Effector CD8-positive, alpha-beta T cell (primary cell): ENCODE measurements at places on chromosomes 11 and 22.

DNA sequence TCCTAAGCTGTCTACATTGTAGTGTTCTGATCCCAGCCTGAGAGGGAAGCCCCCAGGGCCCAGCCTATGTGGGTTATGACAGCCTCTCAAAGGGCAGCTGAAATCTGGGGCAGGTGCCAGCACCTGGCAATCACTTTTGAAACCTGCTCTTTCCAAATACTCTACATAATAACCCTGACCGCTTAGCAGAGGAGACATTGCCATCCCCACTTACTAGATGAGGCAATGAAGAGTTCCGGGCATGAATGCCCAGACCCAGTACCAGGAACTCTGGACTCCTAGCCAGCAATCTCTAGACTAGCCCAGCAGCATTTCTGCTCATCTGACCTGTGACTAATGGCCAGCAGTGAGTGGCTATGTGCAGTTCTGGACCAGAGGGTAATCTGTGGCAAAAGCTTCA, 412.4 kb upstream of the CADM1 start:
- no peak for DNase-seq

- no peak for DNase-seq
These were observed 1.9 kb downstream of the RHBDD3 start for GRCh38 chr22:29265929-29266328.

GRCh38 chr11:1055990-1056771, 18.5 kb upstream of the MUC2 start:
- no peak for DNase-seq

- no peak for DNase-seq
These were observed 76.1 kb downstream of the SOX6 start for GRCh38 chr11:16280256-16280682.

DNA sequence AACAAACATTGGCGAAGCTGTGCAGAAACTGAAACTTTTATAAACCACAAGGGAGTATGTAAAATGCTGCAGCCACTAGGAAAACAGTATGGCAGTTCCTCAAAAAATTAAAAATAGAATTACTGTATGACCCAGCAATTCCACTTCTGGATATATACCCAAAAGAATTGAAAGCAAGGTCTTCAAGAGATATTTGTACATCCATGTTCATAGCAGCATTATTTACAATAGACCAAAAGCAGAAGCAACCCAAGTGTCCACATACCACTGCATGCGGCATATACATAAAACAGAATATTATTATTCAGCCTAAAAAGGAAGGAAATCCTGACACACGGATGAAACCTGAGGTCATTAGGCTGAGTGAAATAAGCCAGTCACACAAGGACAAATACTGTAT, 85.8 kb downstream of the RELT start:
- DNase-seq: no peak

GRCh38 chr11:113771964-113772363, 1.5 kb downstream of the ZW10 start:
- DNase-seq: no peak

- DNase-seq: no peak
These were observed 210.0 kb downstream of the KIRREL3 start for GRCh38 chr11:126790550-126791081.

DNA sequence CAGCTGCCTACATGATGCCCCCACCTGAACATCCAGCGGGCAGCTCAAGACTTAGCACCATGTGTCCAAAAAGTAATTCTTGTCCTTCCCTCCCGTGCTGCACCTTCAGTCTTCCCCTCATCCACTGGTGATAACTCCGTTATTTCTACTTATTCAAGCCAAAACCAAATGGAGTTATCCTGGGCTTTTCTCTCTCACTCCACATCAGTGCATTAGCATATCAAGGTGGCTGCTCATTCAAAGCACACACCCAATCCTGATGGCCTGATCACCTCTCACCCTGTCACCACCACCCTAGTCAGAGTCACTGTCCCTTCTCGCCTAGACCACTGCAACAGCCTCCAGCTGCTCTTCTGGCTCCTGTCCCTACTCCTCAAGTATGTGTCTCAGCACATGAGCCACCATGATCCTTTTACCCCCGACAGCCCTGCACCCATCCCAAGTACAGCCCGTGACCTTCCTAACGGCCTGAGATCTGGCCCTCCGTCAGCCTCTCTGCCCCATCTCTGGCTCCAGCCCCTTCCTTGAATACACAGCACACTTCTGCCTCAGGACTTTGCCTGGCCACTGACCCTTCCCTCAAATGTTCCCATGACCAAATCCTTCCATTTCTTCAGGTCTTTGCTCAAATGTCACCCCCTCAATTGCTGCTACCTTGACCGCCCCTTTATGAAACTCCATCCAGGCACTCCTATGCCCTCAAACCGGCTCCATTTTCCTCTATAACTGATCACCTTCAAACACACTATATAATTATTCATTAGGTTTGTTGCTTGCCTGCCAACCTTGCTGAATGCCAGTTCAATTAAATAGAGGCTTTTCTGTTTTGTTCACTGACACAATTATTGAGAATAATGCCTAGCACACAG, 19.7 kb upstream of the SLC25A1 start:
- no peak for DNase-seq

DNA sequence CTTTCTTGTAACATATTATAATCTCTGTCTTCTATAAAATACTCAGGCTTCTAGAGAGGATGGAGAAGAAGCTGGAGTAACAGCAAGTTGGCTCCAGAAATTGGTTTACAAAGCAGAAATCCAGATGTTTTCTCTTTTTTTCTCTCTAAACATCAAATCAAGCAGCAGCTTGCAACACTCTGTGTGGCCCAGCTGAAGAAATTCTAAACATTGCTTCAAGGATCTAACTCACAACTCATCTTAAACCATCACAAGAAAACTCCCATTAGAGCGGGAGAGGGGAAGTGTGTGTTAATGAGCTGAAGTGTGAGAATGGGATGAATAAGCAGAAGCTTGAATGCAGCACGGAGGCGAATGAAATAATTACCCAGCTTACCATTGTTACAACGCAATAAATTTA, 146.5 kb downstream of the OPCML start:
- DNase-seq: no peak

GRCh38 chr22:30822216-30823014, 127.7 kb downstream of the OSBP2 start:
- DNase-seq: no peak

GRCh38 chr11:133520707-133521106, 11.6 kb downstream of the OPCML start:
- DNase-seq: no peak

DNA sequence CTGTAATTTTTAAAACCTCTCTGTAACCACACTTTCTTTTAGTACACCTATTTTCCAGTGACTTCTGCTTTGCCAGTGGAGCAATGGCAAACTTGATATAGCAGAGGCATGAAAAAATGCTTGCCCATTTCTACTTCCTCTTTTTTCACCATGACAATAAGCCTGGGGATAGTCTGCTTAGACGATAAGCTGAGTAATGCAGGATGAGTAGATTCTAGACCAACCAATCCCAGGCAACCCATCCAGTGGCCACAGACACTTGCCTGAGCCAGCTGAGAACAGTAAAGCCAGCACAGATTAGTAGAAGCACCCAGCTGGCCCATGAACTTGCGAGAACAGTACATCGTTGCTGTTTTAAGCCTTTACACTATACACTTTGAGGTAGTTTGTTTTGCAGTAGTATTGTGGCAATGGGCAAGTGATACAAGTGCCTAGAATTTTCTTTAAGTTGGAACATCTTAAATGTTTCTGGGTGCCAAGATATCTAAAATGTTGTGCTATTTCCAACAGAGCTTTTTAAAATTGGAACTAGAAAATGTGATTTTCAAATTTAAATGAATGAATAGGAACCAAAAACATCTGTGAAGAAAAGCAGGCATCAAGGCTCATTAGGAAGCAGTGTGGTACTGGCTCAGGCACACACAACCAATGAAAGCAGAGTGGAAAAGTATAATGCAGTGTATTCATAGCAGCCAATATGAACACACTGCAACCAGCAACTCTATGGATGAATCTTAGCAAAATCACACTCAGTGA, 37.7 kb downstream of the DDI1 start:
- no peak for DNase-seq

DNA sequence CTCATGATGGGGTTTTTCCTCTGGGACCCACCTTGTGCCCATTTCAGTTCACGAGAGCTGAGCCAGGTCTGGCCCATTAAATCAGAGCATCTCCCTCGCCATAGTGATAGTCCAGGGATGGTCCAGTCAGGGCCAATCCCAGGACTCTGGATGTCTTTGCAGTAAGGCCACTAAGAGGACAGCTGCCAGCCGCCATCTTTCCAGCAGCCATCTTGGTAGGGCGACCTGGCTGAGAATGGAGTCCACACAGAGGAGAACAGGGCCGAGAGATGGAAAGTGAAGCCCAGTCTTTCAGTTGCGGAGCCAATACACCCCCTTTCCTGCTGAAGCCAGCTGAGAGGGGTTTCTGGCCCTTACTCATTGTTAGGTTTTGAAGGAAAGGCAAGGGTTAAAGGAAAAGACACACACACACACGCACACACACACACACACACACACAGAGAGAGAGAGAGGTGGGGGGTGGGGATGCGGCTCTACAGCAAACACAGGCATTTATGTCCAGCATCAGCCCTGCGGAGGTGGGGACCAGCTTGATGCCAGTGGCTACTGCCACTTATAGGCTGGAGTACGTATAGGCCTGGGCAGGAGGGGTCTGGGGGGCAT, 12.4 kb upstream of the KIAA0930 start:
- no peak for DNase-seq
